Coronary artery (tissue), 2 donors: ENCODE measurements at places on chromosomes 6 and 20.

DNA sequence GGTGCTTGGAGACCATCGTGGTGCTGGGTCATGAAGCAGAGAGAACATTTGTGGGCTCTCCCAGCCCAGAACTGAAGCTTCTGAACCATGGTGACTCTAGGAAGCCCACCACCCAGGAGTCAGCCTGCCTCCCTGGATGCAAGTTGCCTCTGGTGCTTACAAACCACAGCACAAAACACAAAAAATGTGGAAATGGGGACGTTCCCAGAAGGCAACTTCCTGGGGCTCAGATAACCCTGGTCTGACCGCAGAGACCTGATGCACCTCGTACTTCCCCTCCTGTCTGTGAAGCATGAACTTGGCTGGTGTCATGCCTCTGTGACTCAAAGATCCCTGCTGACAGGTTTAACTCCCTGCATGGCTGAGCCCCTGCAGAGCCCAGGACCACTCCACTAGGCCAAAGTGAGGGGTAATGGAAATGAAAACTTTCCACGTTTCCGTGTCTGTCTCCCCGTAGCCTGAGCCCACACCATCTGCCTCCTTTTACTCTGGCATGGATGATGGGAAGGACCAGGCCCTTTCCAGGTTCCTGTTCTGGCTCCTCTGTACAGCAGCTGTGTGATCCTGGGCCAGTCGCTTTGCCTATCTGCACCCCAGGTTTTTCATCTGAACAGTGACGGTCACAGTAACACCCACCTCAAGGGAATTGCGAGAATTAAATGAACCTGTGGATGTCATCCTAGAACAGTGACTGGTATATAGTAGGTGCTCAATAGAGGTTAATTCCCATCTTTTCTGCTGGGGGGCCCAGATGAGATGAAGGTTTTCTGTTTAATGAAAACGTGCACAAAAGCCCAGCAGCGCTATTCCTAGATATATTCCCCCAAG lies 57.7 kb downstream of the PPP1R16B start:
- peak; percentile 45 for DNase-seq

- no peak for DNase-seq
Observed at GRCh38 chr6:69584913-69585729, 211.7 kb downstream of the LMBRD1 start.

GRCh38 chr6:116511424-116512110 lies at the start of gene CALHM5:
Gene CALHM5, plus strand, starts transcription at chr6:116511639. Its CDS starts 58 bp downstream, at chr6:116511697.
- DNase-seq: peak; percentile 80

- no peak for DNase-seq
Observed at GRCh38 chr6:30378290-30378937, 33.5 kb downstream of the RPP21 start.

GRCh38 chr6:168381726-168382458 lies 59.1 kb upstream of the SMOC2 start:
- no peak for DNase-seq

DNA sequence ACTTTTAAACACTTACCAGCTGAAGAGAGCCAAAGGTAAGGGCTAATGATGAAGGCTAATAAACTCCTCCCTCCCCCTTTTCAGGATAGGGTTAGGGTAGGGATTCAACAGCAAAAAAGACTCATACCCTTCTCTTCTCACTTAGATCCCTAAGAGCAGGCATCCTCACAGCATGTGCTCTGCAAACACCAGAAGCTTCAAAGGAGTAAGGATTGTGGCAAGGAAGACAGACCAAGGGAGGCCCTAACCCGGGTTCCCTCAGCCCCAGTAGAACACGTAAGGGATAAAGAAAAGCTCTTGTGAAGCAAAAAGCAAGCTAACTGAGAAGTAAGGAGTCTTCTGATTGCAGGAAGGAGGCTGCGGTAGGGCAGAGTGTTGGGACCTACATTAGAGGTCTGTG lies 11.6 kb downstream of the MAP3K7 start:
- no peak for DNase-seq

GRCh38 chr6:45677381-45678284 lies 299.9 kb upstream of the SUPT3H start:
- no peak for DNase-seq

DNA sequence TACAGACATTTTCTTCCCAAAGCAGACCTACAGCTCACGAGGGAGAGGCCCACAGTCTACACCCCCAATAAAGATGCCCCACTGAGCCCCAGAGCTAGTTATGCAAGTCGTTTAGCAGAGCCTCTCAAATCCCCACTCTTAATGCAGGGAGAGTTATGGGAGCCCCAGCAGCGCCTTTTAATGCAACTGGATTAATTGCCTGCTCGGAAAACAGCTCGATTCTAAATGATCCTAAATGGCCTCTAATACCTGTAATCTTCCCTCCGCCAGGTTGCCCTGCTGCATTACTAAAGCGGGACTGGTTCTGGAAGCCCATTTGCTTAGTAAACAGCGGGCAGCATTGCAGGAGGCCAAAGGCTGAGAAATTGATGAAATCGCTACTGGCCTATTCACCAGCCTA lies 656.9 kb downstream of the PTPRT start:
- no peak for DNase-seq

GRCh38 chr6:72738091-72738490 lies 116.2 kb downstream of the KCNQ5 start:
- DNase-seq: no peak

- DNase-seq: no peak
Observed at GRCh38 chr20:4014031-4014474, 1.3 kb downstream of the RNF24 start.

DNA sequence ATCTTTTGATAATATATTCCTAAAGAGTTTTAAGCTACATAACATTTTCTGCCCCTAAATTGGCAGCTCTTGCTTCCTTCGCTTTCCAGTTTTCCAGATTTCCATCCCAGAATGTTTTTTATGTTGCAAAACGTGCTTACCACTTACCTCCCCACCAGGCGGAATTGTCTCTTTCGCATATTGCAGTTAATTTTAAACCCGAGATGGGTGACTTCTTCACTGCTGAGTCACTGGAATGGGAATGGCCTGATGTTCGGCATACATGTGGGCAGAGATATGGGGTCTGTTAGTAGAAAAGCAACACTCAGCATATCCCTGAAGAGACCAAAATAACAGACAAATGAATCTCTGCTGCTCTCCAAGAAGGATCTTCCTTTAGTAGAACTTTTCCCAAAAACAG lies 491.2 kb downstream of the PREX1 start:
- no peak for DNase-seq

DNA sequence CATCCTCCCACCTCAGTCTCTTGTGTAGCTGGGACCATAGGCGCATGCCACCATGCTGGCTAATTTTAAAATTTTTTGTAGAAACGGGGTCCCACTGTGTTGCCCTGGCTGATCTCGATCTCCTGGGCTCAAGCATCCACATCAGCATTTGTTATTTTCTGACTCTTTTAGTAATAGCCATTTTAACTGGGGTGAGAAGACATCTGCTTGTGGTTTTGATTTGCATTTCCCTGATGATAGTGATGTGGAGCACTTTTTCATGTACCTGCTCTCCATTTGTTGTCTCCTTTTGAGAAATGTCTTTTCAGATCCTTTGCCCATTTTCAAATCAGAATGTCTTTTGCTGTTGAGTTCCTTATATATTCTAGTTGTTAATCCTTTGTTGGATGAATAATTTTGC lies 22.2 kb upstream of the TULP4 start:
- no peak for DNase-seq

DNA sequence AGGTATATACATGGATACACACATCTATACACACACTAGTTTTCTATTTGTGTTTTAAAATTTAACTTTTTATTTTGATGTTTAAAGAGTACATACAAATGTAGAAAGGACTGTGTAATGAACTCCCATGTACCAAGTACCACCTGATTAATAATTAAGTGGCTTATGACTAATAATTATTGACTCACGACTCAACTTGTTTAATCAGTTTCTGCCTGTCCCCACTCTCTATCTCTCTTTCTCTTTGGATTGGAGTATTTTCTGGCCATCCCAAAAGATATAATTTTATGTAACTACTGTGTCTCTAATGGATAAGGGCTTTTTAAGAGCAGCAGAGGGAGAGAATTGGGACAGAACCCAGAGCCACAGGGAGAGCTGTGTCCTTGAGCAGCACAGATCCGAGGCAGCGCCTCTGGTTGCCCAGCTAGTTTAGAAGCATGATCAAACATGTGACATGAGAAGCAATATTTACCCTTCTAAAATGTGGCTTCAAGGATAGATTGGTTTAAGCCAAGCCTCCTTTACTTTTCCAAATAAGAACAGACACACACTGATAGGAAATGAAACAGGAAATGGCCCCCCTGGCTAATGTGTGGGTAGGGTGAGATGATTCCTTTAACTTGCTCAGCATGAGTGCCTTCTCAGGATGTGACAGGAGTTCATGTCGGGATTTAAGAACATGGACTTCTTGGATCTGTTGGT lies 81.0 kb downstream of the ERMARD start:
- no peak for DNase-seq

- no peak for DNase-seq
Observed at GRCh38 chr6:52839124-52840055, 1.2 kb downstream of the GSTA5 start.

- no peak for DNase-seq
Observed at GRCh38 chr20:35791821-35792220, 20.0 kb downstream of the PHF20 start.

DNA sequence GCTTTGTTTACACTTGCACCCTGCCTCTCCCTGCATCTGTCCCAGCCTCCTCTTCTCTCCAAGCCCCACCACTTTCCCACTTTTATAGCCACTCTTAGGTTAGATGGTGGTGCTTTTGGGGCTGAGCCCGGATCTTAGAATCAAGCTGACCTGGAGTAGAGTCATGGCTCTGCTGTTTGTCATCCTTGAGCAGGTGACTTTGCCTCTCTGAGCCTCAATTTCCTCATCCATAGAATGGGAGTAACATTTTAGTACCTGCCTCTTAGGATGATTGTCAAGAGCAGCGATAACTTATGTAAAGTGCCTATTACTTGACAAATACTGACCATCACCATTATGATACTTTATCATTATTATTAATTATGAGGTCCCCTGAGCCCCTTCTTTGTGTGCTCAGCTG lies 48.2 kb downstream of the CPNE5 start:
- no peak for DNase-seq
